ENCODE measurements at places on chromosomes 2 and 18.

DNA sequence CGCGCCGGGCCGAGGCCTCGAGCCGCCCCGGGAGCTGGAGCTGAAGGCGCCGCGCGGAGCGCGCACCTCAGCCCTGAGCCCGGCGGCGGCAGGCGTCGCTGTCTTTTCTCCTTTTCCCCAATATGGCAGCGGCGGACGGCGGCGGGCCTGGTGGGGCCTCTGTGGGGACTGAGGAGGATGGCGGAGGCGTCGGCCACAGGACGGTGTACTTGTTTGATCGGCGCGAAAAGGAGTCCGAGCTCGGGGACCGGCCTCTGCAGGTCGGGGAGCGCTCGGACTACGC lies 369 bp downstream of the SMCHD1 start:
- DNase-seq: no peak

DNA sequence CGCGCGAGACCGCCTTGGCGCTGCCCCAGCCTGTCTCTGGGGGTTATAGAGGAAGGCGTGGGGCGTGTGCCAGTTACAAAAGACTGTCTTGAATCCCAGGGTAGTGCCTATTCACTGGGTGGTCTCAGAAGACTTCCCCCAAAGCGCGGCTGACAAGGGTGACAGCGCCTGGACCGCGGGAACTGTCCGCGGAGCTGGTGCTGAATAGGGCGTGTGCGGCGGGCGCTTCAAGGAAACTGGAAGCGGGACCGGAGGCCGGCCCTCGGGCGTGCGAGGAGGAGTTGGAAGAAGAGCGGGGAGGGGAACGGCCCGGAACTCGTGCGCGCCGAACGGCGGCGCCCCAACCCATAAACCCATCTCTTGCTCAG lies 2.3 kb downstream of the EGR4 start:
- peak; percentile 60 for DNase-seq

GRCh38 chr2:25347205-25347815 lies 5.6 kb upstream of the DNMT3A start:
- no peak for DNase-seq

GRCh38 chr2:168025487-168026202 lies 221.8 kb downstream of the STK39 start:
- no peak for DNase-seq

GRCh38 chr2:146992057-146992456 lies 852.8 kb upstream of the ACVR2A start:
- no peak for DNase-seq

GRCh38 chr2:43106559-43107527 lies 119.6 kb downstream of the ZFP36L2 start:
- DNase-seq: no peak

- no peak for DNase-seq
These were observed 1853.6 kb upstream of the LRRTM1 start for GRCh38 chr2:82158150-82158549.

- DNase-seq: no peak
These were observed 288.2 kb upstream of the ST6GAL2 start for GRCh38 chr2:107174171-107174570.

GRCh38 chr18:67771271-67771670 lies 254.8 kb upstream of the DSEL start:
- DNase-seq: no peak

DNA sequence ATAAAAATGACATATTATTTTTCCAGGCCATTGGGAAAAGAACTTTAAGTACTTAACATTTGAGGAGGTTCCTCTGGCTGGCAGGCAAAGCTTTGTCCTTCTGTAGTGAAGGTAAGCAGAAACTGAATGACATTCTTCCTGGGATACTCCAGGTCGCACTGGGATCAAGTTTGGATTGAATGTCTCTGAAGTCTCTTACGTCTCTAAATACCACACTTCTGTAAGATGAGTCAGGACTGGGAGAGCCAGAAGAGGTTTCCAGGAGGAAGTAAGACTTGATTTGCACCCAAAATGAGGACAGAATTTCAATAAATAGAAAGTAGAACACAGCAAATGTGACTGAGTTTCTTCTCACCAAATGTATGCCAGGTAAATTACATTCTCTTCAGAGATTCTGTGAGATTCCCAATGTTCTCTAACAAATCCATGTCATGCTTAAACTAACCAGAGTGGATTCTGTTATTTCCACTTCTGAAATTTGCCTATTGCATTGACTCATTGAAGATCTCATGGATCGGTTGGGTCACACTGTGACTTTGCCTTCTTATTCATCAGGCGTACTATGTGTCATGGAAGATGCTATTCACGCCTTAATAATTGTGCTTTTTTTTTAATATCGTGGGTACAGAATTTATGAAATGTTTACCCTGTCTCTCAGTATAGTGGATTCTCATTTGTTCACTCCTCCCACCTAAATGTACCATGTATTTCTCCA lies 25.5 kb upstream of the VIT start:
- no peak for DNase-seq

DNA sequence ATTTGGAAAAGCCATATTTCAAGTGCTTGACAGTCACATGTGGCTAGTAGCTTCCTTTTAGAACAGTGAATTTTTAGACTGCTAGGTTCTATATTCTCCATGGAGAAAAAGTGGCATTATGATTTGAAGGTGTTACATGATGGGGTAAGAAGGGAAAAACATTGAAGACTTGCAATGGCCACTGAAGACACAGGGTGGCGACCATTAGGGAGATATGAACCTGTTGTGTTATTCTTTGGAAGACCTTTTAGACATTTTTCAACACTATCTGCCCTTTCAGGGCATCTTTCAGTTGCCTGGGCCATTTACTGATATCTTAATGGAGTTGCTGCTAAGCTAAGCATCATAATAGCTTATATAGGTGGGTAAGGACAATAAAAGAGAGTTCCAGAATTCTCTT lies 1387.2 kb downstream of the SUCLG1 start:
- no peak for DNase-seq

- no peak for DNase-seq
These were observed 221.6 kb downstream of the LPIN1 start for GRCh38 chr2:11967946-11968465.

GRCh38 chr2:18926631-18927524 lies 337.5 kb upstream of the NT5C1B start:
- DNase-seq: no peak

DNA sequence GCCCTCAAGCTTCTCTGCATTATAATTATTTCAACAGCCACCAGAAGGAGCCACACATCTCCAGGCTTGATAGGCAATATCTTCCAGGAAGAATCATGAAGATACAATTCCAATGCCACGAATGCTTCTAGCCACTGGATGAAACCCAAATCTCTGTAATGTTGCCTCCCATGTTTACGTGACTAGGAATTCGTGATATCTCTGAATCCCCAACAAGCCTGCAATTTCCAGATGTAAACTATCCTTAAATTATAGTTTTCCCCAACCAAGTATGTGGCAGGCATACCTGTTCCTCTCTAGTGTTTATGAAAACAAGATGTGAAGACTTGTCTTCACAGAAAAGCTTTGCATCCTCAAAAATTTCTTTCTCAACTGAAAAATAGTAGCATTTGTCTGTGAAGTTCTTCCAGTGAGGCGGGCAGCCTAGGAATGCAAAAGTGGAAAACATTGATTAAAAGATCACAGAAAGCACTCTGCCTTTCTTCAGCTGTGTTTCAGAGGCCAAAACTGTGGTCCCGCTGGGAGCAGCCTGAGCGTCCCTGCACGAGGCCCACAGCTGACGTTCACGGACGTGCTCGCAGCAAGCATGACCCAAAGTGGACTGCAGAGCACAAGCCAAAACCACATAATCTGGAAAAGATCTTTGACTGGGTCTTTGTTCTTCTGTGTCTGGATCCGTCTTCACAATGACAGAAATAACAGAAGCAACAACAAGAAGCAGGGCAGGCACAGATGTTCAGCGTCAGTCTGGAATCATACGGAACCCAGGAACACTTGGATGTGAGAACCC lies 65.1 kb upstream of the THOC1 start:
- no peak for DNase-seq

- no peak for DNase-seq
These were observed 104.7 kb upstream of the CNGA3 start for GRCh38 chr2:98241592-98241991.

Data from CD4-positive, alpha-beta T cell treated with Interleukin-10 for 1 hour (primary cell).